ENCODE measurements at places on chromosomes 7 and 10.

DNA sequence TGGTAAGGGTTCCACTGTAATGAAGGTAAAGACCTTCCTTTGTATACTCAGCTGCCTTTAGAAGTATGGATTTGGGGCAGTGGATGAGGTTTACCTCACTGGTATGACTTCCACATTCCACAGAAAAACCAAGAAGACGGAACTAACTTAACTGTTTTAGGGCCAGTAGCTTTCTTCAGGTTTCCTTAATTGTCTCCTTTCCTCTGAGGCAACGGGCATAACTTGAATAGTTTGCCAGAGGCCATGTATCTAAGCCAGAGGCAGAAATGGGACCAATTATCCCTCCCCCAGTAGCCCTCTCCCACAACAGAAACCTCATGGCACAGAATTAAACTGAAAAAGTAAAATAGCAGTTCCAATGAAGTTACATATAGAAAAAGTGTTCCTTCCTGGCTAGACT is 281.7 kb downstream of the PHTF2 start:
- no peaks in the 10 kb centered on the region for H3K36me3 ChIP-seq
- peaks cover 6% of the 10 kb centered on the region for H3K27me3 ChIP-seq
- H3K4me1 ChIP-seq: no peaks in the 10 kb centered on the region
- no peak overlapping the region for H3K27ac ChIP-seq

- no peaks in the 10 kb centered on the region for H3K36me3 ChIP-seq
- H3K27me3 ChIP-seq: no peaks in the 10 kb centered on the region
- no peak overlapping the region for H3K4me3 ChIP-seq
- DNase-seq: no peak
- no peak overlapping the region for H3K27ac ChIP-seq
Measured at GRCh38 chr7:111264111-111264868, 173.4 kb downstream of the LRRN3 start.

DNA sequence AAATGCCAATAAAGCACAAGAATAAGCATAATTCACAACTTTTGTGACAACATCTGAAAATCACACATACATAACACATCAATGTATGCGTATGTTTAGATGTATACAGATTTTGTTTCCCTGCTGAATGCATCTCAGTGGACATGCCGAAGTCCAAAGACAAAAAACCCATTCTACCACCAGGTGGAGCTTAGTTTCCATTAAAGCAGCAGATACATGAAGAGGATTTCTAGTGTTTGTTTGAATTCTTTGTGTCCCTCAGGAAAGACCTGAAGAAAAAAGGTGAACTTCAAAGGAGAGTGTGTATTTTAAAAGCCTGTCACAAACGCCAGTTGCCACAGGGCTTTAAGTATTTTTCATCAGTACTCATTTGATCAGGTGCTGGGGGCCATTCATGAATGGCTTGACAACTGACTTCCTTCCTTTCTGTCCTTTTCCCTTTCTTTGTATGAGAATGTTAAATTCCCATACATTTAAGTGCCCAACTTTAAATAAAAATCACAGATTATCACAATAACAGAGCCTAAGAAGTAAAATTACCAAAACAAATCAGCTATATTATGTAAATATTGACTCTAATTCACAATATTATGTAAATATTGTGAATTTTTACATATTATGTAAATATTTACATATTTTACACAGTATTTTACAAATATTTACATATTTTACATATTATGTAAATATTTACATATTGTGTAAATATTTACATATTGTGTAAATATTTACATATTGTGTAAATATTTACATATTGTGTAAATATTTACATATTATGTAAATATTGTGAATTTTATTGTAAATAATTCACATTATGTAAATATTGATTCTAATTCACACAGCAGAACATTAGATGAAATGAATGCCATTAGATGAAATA is 343.0 kb downstream of the CRPPA start:
- H3K27ac ChIP-seq: no peak overlapping the region
- H3K4me3 ChIP-seq: no peak overlapping the region
- no peaks in the 10 kb centered on the region for H3K27me3 ChIP-seq
- H3K36me3 ChIP-seq: no peaks in the 10 kb centered on the region
- DNase-seq: no peak

DNA sequence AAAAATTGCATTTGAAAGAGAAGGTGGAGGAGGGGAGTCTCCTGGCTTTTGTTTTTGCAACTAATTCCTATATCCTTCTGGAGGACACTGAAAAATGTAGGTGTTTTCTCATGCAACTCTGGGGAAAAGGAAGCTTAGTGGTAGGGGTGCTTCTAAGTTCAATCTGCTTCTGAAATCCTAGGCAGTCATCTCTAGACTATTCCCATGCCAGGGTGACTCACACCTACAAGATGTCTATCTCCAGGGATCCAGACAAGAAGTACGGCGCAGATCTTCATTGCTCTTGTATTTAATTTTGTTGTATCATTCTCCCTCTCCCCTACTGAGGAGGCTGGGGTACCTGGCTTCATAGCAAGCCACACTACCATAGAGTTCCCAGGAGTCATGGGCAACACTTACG is 258.8 kb downstream of the PHF14 start:
- no peaks in the 10 kb centered on the region for H3K4me1 ChIP-seq
- H3K4me3 ChIP-seq: no peak overlapping the region
- DNase-seq: no peak
- peaks cover 5% of the 10 kb centered on the region for H3K27me3 ChIP-seq
- no peak overlapping the region for H3K27ac ChIP-seq

GRCh38 chr10:65911151-65911835 is 1014.5 kb upstream of the LRRTM3 start:
- H3K4me1 ChIP-seq: no peaks in the 10 kb centered on the region
- H3K27ac ChIP-seq: no peak overlapping the region
- H3K4me3 ChIP-seq: no peak overlapping the region
- no peaks in the 10 kb centered on the region for H3K27me3 ChIP-seq

GRCh38 chr7:117086788-117087187 is 133.5 kb downstream of the ST7 start:
- peaks cover 14% of the 10 kb centered on the region for H3K27me3 ChIP-seq
- no peak for DNase-seq
- H3K4me1 ChIP-seq: peaks cover 15% of the 10 kb centered on the region
- no peak overlapping the region for H3K27ac ChIP-seq
- no peak overlapping the region for H3K4me3 ChIP-seq

DNA sequence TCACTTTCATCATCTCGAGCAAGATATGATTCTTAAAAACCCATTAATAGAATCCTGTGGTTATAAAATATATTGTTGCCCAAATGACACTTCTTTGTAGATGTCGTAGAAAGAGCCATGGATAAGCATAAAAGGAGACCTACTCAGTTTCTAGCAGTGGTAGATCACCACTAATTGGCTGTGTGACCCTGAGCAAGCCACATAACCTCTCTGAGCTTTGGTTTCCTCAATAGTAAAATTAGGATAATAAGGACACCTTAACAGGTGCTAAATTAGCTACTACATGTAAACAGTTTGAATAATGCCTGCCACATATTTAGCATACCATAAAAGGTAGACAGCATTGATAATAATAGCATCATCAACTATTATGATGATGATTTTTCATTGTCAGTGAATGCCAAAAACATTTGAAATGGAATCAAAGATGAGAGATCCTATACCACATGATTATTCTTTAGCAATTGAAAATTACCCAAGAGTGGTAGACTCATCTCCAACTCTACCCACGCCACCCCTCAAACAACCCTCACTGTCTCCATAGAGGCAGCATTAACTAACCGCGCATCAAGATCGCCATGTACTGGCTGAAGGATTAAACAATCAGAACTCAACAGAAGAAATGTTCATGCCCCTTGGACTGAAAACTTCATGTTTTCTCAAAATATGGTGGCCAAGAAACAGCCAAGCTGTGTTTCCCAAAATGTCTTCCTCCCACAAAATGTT is 45.8 kb downstream of the CHST15 start:
- H3K27ac ChIP-seq: no peak overlapping the region
- peaks cover 3% of the 10 kb centered on the region for H3K36me3 ChIP-seq
- no peak overlapping the region for H3K4me3 ChIP-seq

DNA sequence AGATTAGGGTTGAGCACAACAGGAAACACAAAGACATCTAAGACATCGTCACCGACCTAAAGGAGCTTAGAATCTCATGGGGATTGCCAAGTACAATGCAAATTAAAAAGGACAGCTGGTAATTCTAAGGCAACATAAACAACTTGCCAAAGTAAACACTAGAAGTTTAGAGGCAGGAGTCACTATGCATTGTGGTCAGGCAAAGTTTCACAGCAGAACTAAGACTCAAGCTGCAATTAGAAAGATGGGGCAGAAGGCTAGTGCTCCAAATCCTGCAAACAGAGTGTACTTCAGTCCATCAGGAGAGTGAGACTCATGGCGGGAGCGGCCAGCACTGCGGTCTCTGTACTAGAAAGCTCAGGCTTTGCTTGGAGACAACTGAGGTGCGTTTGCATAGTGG is 52.7 kb downstream of the HIPK2 start:
- H3K36me3 ChIP-seq: peaks cover 6% of the 10 kb centered on the region
- H3K27ac ChIP-seq: no peak overlapping the region
- no peak for DNase-seq
- no peak overlapping the region for H3K4me3 ChIP-seq
- peaks cover 46% of the 10 kb centered on the region for H3K4me1 ChIP-seq

DNA sequence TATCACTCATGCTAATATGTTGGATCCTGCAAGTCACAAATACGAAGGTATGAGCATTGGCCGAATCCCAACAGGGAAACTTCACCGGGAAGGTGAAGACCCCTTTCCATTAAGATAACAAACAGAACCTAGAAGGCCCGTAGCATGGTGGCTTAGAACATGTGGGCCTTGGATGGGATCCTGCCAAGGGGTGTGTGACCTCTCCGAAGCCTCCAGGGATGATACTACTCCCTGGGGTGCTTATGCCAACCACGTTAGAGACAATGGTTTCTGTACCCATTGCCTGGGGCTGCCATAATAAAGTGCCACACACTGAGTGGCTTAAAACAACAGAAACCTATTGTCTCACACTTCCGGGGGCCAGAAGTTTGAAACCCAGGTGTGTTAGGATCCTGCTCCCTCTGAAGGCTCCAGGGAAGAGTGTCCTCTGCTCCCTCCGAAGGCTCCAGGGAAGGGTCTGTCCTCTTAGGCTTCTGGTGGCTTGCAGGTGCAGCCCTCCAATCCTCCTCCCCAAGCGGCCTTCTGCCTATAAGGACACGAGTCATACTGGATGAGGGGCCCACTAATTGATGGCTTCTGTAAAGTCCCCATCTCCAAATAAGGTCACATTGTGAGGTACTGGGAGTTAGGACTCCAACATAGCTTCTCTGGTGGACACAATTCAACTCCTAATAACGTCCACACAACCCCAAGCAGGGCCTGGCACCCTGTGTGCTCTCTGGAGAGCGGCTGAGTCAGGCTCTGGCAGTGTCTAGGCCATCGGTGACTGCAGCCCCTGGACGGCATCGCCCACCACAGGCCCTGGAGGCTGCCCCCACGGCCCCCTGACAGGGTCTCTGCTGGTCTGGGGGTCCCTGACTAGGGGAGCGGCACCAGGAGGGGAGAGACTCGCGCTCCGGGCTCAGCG is 992 bp upstream of the MGMT start:
- peaks cover 2% of the 10 kb centered on the region for H3K27me3 ChIP-seq
- H3K27ac ChIP-seq: no peak overlapping the region
- no peak for DNase-seq
- H3K36me3 ChIP-seq: no peaks in the 10 kb centered on the region
- H3K4me1 ChIP-seq: peaks cover 7% of the 10 kb centered on the region

GRCh38 chr7:157022681-157023588 is 12.5 kb upstream of the MNX1 start:
- peaks cover 70% of the 10 kb centered on the region for H3K27me3 ChIP-seq
- H3K4me1 ChIP-seq: no peaks in the 10 kb centered on the region
- H3K36me3 ChIP-seq: peaks cover 2% of the 10 kb centered on the region
- no peak overlapping the region for H3K27ac ChIP-seq

DNA sequence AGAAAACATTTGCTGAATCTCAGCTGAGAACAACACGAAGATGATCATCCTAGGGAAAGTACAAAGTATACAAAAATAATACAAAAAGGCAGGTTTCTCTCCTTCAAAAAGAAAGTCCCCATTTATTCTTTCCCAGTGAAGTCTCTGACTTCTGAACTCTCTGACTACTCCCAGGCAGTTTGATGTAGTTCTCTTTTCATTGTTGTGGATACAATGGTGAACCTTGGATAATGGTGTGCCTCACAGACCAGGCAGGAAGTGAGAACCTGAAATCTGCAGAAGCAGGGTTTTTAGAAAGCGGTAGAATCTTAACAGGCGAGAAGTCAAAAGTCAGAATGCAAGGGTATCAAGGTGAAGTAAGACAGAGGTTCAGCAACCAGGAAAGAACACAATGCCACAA is 150.8 kb upstream of the NRP1 start:
- no peak overlapping the region for H3K4me3 ChIP-seq
- DNase-seq: no peak
- H3K27ac ChIP-seq: no peak overlapping the region
- H3K36me3 ChIP-seq: no peaks in the 10 kb centered on the region
- peaks cover 4% of the 10 kb centered on the region for H3K27me3 ChIP-seq

DNA sequence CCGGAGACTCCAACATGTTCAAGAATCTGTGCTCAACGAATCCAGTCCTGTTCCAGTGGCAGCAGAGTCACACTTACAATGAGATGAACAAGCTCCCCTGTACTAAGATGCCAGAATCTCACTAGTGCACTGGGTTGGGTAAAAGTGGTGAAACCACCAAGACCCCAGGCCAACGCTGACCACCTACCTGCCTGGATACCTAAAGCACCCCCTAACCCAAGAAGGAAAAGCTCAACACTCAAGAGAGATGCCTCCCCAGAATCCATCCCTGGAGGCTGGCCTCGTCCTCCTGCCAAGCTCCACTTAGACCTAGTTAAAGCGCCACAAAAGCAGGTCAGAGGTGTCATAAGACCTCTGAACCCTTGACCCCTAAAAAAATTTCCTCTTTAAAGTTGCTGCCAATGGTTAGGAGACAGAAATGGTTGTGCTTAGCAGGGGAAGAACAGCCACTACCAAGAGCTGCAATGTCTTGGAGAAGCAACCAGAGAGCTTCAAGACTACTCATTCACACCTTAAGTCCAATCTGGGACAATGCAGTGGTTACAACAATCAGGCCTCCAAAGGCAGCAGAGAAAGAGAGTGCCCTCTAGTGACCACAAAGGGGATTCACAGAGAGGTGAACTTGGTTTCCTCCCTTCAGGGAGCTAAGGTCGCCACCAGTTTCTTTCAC is 94.6 kb upstream of the MACROH2A2 start:
- no peak overlapping the region for H3K27ac ChIP-seq
- no peaks in the 10 kb centered on the region for H3K36me3 ChIP-seq
- H3K4me3 ChIP-seq: no peak overlapping the region
- DNase-seq: no peak
- no peaks in the 10 kb centered on the region for H3K4me1 ChIP-seq

GRCh38 chr10:15222511-15222910 is 54.0 kb upstream of the NMT2 start:
- no peaks in the 10 kb centered on the region for H3K4me1 ChIP-seq
- H3K27ac ChIP-seq: no peak overlapping the region
- no peak overlapping the region for H3K4me3 ChIP-seq
- DNase-seq: no peak

DNA sequence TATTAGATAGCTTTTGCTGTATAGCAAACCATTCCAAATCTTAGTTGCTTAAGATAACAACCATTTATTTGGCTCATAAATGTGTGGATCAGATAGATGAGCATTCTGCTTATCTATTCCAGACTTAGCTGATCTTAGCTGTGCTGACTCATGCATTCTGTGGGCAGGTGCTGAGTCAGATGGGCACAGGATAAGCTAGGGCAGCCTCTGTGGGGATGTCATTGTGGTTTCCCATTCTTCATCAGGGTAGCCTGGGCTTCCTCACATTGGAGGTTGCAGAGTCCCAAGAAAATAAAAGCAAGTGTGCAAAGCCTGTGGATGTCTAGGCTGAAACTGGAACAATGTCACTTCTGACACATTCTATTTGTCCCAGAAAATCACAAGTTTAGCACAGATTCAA is 917.0 kb downstream of the TYW1 start:
- no peak for DNase-seq
- H3K27ac ChIP-seq: no peak overlapping the region
- no peaks in the 10 kb centered on the region for H3K27me3 ChIP-seq
- H3K4me3 ChIP-seq: no peak overlapping the region

Data from activated T-helper 1 cell treated with anti-CD3 and anti-CD28 coated beads, Interleukin-12 subunit alpha, Interleukin-12 subunit beta, Interleukin-2, Interleukin-4 antibody, amounts not matched to agents 30 ng/mL and 10 ng/mL and 1 ng/mL, durations not matched to agents 14 hours and 24 hours and 36 hours (primary cell).